ENCODE measurements at places on chromosomes 1 and 21.

DNA sequence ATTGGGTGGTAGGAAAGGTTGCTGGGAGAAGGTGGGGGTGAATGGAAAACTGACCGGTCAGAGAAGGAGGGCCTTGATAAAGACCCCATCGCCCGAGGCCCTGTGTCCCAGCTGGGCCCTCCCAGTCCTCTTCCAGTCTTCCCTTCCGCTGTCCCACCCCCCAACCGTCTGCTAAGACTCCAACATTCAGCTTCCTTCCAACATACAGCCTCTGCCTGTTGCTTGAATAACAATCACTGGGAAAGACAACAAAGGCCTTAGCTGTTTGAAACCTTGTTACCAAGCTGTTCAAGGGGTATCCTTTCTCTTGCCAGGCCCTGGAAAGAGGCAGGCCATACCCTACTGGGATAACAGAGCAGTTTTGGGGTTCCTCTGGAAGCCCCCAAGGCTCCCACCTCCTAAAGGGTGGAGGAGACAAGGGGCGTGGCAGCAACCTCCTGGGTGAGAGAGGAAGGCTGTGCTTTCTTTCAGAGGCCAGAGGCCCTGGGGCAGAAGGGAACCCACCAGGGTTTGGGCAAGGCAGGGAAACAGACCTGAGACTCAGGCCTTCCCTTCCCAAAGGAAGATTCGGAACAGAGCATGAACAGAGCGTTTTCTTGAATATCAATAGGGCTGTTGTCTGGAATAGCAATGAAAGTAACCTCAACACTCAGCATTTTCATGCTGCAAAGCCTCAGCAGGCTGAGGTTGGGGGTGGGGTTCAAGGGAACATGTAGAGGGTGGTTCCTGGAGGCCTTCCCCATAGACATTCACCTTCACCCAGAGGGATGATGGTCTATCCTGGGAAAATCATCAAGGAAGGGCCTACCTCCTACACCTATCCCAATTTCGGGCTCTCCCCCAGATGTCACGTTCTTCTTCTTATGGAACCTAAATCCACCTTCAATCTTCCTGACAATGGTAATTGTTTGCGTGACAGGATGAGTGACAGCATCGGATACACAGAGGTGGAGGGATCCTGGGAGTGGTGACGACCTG, 4.1 kb downstream of the ETNK2 start:
- no peak for DNase-seq

GRCh38 chr1:43711524-43712386, 4.4 kb downstream of the ST3GAL3 start:
- no peak for DNase-seq

GRCh38 chr1:227318016-227318852, at the start of gene CDC42BPA:
Gene CDC42BPA (minus strand): TSS chr1:227318492. CDS start chr1:227317182, 1,310 bp downstream.
- peak; percentile 21 for DNase-seq

- no peak for DNase-seq
Observed at GRCh38 chr1:53237638-53238037, 680 bp downstream of the MAGOH start.

DNA sequence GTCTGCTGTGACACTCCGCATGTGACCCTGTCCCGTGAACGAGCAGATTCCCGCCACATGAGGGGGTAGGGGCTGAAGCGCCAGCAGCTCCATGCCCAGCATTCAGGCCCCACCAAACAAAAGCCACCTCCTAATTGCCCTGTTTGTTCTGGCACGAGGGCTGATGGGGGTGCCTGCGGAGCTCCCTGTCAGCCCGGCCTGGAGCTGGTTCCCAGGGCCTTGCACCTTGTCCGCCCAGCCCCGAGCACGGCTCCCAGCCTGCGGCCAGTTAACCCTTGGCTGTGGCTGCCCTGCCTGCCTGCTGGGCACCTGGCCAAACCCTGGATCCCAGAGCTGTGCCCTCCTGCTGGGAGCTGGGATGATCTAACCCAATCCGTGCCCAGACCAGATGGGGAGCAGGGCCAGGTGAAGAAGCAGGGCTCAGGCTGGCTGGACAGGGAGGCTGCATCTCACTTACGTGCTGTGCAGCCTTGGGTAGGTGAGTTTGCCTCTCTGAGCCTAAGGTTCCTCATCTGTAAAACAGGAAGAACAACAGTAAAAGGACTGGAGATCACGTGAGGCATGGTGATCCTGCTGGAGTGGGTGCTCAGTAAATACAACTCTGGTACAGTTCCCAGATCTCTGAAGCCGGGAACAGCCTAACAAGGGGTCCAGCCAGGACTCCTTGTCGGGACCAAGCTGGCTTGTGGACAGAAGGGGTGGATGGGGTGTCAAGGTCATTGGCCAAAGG, 110.9 kb upstream of the IFFO2 start:
- DNase-seq: no peak

DNA sequence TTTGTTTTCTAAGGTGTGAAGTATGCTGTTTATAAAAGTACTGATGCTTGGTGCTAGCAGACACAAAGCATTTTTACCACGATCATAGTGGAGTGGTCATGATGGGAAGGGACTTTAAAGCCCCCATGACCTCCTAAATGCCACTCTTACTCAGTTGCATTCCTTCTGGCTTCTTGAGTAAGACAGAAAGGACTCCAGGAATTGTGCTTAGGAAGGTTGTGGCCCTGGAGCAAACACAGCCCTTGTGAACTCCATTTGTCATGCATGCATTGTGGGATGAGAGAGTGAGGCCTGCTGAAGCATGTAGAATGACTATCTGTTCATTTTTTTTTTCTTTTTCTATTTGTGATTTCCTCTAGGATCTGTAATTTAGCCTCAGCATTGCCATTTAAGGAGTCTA, 34.2 kb downstream of the AK5 start:
- DNase-seq: no peak

DNA sequence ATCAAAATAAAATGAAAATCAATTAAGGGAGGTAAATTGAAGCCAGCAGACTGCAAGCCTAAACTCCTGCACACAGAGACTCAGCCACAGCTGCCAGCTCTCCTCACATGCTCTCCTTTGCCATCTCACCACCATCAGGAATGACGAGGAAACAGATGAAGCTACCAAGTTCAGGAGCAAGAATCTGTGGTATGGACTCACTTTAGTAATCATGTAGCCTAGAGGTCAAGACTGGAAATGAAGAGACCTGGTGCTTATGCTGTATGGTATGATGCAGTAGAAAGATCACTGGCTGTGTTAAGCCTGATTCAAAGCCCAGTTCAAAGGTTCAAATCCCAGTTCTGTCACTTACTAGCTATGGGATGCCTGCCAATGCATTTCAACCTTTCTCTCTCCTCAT, 78.9 kb upstream of the CAMK1G start:
- no peak for DNase-seq

Data from activated naive CD4-positive, alpha-beta T cell treated with Interleukin-2 at 50 U/mL for 16 hours (primary cell).